ENCODE measurements at places on chromosomes 16 and 17. TPM values are rescaled to one million over a fixed set of nuclear protein-coding genes. Genes with fewer than 3 reads are reported as not detected.

CCDC154 gene
- not detected for total RNA-seq

CPPED1 gene
- 9.5 TPM for total RNA-seq

ENPP7 gene
- not detected for total RNA-seq

SMPD3 gene
- total RNA-seq, result not detected

PMFBP1 gene
- not detected for total RNA-seq

PPP1R27 gene
- total RNA-seq, result not detected

PSMD7 gene
- total RNA-seq, result 161 TPM

CHST4 gene
- 0.19 TPM for total RNA-seq

KRT24 gene
- not detected for total RNA-seq

IL34 gene
- not detected for total RNA-seq

KRT39 gene
- 0.18 TPM for total RNA-seq

C1QL1 gene
- total RNA-seq, result 7.1 TPM

NKD1 gene
- total RNA-seq, result 0.21 TPM

GRCh38 chr17:44585315-44585714 is 28.0 kb downstream of the FZD2 start:
- DNase-seq, result no peak

- peak; percentile 6 for DNase-seq
These were observed 775.9 kb upstream of the GOT2 start for GRCh38 chr16:59510008-59510424.

- DNase-seq, result no peak
These were observed 47.2 kb downstream of the SRL start for GRCh38 chr16:4194661-4195060.

DNA sequence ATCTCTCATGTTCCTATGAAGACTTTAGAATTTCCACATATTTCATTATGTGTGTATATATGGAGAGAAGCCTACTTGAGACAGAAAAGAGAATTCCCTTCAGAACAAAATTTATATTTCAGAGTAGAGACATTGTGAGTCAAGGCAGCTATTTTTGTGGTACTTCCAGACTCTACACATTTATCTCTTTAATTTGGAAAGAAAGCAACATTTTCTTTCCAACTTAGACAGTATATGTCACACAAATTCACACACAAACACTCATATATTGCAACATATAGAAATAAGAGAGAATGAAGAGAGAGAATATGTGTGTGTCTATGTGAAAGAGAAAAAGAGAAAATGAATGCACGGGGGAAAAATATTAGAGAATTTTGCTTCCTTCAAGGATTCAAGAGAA is 158.8 kb downstream of the CDH8 start:
- no peak for DNase-seq

DNA sequence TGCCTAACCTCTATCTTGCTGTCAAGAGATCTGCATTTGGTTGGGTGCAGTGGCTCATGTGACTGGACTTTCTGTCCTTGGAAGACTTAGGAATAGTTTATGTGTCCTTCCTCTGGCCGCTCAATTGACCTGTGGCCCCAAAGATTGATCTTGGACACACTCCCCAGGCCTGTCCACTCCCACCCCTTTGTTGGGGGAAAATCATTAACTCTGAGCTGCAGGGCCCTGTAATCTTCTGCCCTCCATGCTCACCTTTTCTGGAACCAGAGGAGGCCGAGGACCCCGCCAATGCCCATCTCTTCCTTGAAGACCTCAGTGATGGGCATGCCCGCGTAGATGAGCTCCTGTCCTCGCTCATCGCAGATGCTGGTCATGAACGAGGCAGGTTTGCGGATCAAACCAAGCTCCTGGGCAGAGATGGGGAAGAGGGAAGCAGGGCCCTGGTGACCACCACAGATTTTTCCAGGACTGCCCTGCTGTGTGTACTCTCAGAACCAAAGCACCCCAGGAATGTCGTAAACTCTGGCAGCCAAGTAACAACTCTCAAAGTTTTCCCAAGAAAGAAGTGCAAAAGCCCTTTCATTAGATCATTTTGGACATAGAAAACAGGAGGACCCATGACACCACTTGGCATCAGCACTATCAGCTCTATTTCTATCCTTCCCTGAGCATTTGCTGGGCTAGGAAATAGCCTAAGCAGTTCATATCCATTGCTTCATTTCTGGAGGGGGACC is 8.5 kb upstream of the KLHL11 start:
- no peak for DNase-seq

DNA sequence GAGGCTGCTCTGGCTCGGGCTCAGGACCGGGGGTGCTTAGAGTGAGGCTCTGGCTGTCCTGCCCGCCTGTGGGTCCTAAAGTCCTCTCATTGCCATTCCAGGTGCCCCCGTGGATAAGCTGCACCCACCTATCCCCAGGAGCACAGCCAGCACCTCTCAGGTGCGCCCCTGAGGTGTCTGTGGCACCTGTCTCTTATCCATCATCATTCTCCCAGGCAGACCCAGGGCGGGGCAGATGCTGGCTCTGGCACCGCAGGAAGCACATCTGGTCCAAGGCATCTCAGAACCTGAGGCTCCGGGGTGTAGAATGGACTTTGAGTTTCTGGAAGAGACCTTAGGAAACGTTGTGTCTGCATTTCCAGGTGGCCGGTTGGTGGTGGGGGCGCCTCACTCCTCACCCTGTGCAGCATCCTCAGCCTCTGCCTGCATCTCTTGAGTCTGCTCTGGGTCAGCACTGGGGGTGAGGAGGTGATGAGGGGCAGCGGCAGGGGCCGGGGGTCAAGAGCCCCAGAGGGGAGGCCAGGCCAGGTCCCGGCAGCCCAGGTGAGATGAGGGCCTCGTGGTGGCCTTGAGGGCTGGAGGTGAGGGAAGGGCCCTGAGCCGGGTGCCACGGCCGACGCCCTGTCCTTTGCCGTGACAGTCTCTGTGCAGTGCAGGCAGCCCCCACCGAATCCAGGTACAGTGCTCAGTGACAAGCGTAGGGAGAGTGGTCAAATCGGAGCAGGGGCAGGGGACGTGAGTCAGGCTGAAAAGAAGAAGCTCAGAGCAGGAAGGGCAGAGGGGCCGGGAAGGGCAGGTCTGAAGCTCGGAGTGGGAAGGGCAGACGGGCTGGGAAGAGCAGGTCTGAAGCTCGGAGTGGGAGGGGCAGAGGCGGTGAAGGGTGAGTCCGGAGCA is 173.5 kb downstream of the NPIPB11 start:
- no peak for DNase-seq

DNA sequence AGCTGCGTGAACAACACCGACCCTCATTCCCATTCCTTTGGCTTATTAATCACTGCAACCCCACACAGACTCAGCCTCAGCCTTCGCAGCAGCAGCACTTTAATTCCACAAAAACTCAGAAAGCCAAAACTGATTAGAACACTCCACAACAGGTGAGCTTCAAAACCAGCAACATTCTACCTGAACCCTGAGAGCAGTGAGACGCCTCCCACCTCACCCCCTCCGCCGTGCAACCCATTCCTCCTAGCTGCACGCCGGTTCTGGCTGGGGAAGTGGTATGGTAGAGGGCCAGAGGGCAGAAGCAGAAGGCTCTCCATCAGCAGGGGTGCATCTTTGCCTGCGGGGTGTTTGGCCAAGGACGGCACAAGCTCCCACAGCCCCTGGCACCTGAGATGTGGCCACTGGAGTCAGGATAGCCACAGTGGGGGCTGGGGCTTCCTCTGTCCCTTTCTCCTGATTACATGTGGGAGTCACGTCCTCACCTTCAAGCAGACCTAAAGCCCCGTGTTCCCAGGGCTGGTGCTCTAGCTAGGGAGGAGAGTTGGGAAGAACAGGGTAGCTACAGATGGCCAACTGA is 1.6 kb downstream of the BORCS6 start:
- DNase-seq, result no peak

- DNase-seq, result peak; percentile 84
These were observed 111.1 kb downstream of the SMG6 start for GRCh38 chr17:2192367-2193057.

DNA sequence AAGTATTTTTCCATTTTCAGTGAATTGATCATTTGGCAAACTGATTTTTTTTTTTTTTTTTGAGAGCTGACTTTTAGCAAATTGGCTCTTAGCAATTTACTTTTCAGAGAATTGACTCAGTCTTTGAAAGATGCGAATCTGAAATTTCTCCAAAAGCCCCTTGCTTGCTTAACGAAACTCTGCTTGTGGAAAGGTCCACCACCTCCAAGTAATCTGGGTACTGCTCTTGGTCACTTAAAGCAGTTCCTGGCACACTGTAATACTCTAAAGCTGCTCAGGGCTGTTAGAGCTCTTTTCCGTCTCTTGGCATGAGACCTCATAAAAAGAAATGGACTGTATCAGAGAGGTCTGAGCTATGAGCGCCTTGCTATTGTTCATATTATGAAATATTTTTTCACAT is 2.9 kb downstream of the GSDMB start:
- DNase-seq, result no peak

- DNase-seq, result peak; percentile 36
These were observed 1.8 kb downstream of the ZBTB4 start for GRCh38 chr17:7477392-7478275.

GRCh38 chr17:1474402-1475189 is 17.9 kb downstream of the MYO1C start:
- DNase-seq, result no peak

- DNase-seq, result no peak
These were observed 279.2 kb upstream of the CDH5 start for GRCh38 chr16:66087308-66087707.

GRCh38 chr16:89917773-89918452 is 749 bp upstream of the MC1R start:
- peak; percentile 99 for DNase-seq

- peak; percentile 59 for DNase-seq
These were observed 3.4 kb downstream of the STH start for GRCh38 chr17:46002311-46002972.

GRCh38 chr17:9788601-9789000 is 2.8 kb downstream of the DHRS7C start:
- no peak for DNase-seq

- DNase-seq, result no peak
These were observed 7.1 kb downstream of the ACSF3 start for GRCh38 chr16:89100601-89101302.

GRCh38 chr17:3773511-3773910 is 27.5 kb downstream of the ITGAE start:
- no peak for DNase-seq

DNA sequence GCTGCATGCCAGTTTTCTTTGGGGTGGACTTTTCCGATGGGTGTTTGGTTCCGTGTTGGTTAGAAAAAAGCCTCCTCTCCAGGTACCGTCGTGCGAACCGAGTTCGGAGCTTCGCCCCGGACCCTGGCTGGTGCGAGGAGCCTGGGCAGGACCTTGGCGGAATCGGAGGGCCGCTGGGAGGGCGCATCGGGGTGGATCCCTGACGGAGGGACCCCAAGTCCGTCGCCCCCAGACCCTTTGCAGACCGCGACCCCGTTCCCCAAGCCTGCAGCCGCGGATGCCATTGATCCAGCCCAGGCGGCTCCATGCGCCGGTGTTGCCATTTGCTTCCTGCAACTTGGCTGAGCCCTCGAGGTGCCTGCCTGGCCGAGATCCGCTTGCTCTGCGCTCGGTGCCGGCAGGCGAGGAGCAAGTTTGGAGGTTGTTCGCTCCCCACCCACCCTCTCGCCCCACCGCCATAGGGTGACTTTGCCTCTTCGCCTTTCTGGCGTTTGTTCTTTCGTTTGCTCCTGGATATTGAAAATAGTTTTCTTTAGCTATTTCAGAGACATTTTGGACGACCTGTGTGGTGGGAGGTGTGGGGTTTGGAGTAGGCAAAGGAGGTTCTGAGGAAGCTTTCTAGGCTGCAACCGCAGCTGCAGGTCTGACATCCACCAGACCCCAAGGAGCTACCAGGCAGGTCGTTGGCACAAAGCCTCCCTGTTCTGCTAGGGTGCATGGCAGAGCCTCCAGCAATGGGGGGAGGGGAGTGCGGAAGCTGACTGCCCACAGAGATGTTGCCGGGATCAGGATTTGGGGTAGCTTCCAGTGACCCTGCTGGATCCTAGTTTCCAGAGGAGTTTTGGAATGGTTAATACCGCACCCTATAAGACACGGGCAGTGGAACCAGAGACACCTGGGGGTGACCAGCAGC is 58.2 kb downstream of the RAP1GAP2 start:
- DNase-seq, result no peak

- no peak for DNase-seq
These were observed 1.1 kb upstream of the CYLD start for GRCh38 chr16:50740736-50741135.

DNA sequence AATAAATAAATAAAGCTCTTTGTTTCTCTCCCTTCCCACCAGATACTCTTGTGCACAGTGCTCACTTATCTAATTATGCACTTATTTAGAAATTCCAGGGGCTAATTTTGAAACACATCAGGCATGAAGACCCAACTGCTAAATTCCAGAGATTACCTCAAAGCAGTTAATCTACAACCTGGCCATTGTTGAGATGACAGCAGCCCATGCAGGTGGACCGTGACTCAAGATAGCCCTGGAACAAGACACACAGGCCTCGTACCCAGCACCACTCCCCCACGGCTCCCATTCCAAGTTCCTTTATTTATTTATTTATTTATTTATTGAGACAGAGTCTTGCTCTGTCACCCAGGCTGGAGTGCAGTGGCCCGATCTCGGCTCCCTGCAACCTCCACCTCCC is 60.1 kb upstream of the NPEPPS start:
- no peak for DNase-seq

GRCh38 chr16:71217506-71217905 is 13.0 kb downstream of the HYDIN start:
- DNase-seq, result no peak

- DNase-seq, result no peak
These were observed 8.1 kb downstream of the MPO start for GRCh38 chr17:58272367-58273280.

GRCh38 chr17:7475764-7476422 is 3.5 kb downstream of the ZBTB4 start:
- no peak for DNase-seq

- no peak for DNase-seq
These were observed 34.9 kb downstream of the HEATR6 start for GRCh38 chr17:60043846-60044245.

DNA sequence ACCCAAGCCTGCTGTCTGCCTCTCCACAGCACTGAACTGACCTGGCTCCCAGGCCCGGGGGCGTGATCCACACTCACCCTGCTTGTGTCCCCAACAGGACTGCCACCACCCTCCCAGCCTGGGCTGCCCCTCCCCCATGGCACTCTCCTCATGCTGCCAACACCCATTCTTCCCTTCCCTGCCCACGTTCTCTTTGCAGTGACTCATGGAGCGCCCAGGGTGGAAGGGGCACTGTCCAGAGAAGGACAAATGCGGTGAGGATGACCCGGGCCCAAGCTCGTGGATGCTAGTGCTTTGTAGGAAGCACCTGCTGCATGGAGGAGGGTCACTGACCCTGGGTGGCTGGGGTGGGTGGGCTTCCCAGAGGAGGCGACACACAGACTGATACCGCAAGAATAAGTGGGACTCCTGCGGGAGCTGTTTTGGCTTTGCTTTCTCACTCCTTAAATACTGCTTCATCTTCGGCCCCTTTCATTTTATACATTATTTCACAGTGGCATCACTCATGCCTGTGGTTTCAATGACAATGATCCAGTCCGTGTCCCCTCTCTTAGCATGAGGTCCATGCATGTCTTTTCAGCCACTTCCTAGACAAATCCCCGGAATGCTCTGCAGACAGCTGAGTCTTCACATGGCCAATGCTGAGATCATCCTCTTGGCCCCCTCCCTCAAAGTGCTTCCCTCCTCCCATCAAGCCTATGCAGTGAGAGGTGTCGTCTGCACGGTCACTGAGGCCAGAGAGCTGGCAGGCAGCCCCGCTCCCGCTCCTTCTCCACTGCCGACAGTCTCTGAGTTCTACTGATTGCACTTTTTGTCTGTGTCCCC is 17.6 kb downstream of the CDK5R1 start:
- DNase-seq, result no peak

Data from H4 (cell line).